ENCODE measurements at places on chromosomes 1 and 21.
A peak's percentile ranks its signal among the peaks of the same experiment; 100 is the strongest.

- DNase-seq, result no peak
These were observed 9.1 kb downstream of the AGT start for GRCh38 chr1:230704830-230705229.

GRCh38 chr1:25848531-25848930 is 10.7 kb downstream of the AUNIP start:
- DNase-seq, result no peak

- peak; percentile 1 for DNase-seq
These were observed 36.3 kb downstream of the ERICH3 start for GRCh38 chr1:74637296-74637695.

DNA sequence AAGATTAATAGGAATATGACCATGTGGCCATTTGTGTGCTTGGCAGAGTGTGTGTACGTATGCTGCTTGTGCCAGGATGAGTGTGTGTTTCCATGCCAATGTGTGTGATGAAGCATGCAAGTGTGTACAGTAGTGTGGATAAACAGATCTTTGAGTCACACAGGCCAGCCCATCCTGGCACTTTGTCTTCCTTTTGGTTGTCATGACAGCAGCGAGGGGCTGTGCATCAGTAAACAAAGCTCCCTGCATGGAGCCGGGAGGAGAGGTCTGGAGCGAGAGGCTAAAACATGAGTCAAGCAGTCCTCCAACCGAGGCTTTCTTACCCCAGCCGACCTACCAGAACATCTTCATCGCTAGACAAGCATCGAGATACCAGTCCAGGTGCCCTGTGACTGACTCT is 221.2 kb downstream of the CACNA1E start:
- peak; percentile 20 for DNase-seq

GRCh38 chr1:98002288-98002687 is 81.5 kb upstream of the DPYD start:
- DNase-seq, result no peak

GRCh38 chr1:149884433-149885338 is 14.7 kb upstream of the BOLA1 start:
- DNase-seq, result peak; percentile 39

GRCh38 chr1:232837087-232837486 is 31.9 kb downstream of the MAP10 start:
- DNase-seq, result no peak

- DNase-seq, result no peak
These were observed 160.1 kb downstream of the TBX15 start for GRCh38 chr1:118828038-118828437.

DNA sequence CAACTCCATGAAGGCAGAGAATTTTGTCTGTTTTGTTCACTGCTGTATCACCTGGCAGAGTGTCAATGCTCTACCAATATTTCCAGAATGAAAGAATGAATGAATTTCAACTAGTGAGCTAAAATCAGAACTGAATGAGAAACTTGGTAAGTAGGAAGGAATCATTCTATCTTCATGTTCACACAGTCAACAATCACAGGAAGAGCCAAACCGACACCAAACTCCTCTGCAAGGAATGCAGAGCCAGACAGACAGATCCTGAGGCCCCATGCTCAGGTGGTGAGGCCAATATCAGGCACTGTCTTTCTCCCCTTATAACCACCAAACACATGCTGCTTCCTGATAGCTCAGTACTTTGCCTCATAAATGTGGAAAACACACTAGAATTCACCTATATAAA is 139.1 kb downstream of the SLC45A1 start:
- DNase-seq, result no peak

DNA sequence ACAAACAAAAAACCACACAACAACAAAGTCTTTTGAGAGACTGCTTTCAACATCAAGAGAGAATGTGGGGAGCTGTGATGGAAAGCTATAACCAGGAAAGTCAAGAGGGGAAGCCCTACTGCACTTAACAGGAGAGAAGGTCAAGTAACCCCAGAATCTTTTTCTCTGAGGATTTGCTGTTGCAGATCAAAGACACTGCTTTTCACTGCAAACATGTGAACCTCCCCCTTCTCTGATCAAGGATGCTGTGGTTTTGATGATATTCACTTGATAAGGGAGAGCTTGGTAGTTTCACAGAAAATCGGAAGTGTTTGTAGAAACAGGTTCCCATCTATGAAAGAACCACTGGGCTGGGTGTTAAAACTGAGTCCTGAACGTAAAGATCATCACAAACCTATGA is 4.8 kb downstream of the ETV3 start:
- DNase-seq, result no peak

- peak; percentile 15 for DNase-seq
These were observed 10.5 kb upstream of the RNPC3 start for GRCh38 chr1:103514920-103515503.

DNA sequence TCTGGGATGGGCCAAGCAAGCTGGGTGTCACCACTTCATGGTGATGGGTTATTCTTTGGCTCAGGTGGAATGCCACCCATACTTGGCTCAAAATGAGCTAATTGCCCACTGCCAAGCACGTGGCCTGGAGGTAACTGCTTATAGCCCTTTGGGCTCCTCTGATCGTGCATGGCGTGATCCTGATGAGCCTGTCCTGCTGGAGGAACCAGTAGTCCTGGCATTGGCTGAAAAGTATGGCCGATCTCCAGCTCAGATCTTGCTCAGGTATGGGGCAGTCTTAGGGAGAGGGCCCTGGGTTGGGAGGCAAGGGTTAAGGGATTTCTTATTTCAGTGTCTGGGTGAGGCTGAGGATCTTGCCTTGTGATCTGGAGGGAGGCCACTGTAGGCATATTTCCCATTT is 15.4 kb upstream of the NASP start:
- no peak for DNase-seq

DNA sequence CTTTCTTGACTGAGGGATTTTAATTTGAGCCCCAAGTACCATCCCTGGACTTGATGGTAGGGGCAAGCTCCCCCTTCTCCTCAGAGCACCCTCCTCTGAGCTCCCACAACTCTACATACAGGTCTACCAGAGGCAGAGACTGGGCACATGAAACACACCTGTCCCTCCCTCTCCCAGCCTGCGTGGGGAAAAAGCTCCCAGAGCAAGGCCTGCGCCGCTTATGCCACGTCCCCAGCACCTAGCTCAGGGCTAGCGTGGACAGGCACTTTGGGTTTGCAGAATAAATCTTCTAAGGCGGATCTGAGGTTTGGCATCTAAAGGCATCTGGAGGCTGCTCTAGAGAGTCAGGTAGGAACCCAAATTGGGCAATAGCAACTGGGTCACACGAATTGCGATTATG is 7.5 kb upstream of the KNCN start:
- no peak for DNase-seq

DNA sequence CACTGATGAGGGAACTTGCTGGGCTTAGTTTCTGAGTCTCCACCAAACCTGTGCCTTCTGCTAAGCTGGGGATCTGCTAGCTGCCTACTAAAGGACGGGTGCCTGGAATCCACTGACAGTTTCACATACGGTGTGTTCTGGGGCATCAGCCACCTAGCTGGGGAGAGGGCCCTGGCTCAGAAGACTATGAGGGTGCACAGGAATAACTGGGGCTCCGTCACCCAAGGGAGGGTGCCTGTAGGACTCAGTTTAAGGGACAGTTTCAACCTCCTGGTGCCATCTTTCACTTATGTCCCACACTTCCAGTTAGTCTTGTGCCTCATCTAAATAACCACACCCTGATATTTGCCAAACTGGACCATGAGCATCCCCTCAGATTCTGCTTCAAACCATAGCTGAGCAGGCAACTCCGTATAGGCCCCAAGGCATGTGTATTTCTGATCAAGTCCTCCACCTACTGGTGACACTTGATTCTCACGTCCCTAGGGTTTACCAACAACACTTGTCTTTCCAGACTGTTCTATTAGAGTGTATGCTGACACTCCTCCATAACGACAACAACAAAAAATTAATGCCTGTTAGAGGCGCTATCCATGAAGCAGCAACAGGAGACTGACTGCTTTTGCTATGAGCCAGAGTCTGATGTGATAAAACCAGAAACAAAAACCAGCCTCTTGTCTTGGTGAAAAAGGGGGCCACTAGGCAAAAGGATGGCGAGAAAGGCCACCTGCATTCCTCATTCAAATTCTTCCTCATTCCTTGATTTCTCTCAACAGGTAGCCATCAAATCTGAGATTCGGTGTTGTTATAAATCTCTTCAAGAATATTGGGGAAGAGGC is 55.0 kb upstream of the PAXBP1 start:
- peak; percentile 42 for DNase-seq

DNA sequence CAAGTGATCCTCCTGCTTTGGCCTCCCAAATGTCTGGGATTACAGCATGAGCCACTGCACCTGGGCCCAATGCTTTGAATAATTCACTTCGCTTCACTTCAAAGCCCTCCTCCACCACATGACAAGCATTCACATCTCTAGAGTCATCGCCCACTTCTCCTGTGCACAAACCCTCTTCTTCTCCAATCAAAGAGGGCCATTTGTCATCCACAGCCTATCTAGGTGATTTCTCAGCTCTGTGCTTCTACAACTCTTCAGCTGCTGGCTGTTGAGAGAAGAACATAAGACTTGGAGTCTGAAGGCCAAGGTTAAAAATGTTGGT is 20.1 kb upstream of the PSMB2 start:
- DNase-seq, result no peak
